GM12865 (cell line): ENCODE measurements at places on chromosomes 7 and 10.

DNA sequence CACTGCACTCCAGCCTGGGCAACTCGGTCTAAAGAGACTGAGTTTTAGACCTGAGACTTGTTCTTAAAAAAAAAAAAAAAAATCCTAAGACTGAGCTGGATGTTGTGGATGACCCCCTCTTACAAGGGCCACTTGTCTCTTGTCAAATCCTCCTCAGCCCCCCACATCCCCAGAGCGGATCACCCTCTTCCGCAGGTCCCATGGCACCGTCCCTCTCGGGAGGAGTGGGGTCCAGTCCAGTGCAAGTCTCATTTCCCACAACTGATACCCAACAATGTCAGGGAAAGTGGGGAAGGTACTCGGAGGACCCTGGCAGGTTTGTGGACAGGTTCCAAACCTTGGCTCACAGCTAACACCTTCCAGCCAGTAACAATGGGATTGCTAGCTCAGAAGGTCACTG is 100.3 kb downstream of the ELFN1 start:
- no peak for DNase-seq

DNA sequence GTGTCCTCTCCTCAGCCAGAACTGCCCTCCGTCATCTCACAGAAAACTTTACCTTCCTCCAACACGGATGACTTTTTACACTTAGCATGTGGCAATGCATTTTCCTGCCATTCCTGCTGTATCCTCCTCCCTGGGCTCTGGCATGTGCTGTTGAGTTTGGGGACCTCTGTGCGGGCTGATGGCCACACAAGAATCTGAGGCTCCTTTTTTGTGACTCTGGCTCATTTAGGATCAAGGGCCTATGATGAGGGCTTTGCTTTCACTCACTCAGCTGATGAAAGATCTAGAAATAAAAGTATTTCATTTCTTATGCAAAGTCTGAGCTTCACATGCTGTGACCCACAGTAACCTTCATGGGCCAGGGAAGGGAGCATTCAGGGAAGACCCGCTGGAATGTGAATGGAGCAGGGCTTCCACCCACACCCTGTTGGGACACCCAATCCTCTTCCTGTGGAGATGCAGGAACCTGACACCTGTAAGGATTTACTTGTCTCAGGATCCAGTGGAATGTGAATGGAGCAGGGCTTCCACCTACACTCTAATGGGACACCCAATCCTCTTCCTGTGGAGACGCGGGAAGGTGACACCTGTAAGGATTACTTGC is 500.3 kb upstream of the MKI67 start:
- DNase-seq: no peak

GRCh38 chr7:45711161-45711490 is 137.0 kb downstream of the ADCY1 start:
- no peak for DNase-seq

DNA sequence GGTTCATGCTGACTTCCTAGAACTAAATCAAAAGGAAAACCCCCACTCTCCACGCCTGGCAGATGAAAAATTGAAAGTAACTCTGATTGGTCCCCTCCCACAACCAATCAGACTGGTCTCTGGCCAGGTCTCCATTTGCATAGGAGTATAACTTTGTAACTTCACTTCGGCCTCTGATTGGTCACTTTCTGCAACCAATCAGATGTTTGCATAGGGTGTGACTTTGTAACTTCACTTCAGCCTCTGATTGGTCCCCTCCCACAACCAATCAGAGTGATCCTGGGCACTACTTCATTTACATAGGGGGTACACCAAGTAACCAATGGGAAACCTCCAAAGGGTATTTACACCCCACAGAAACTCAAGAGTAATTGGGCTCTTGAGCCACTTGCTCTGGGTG is 306.6 kb upstream of the PFKP start:
- DNase-seq: peak; percentile 7

GRCh38 chr10:22433875-22434274 is 88.6 kb downstream of the SPAG6 start:
- no peak for DNase-seq

GRCh38 chr7:55052741-55053427 is 34.1 kb downstream of the EGFR start:
- no peak for DNase-seq

DNA sequence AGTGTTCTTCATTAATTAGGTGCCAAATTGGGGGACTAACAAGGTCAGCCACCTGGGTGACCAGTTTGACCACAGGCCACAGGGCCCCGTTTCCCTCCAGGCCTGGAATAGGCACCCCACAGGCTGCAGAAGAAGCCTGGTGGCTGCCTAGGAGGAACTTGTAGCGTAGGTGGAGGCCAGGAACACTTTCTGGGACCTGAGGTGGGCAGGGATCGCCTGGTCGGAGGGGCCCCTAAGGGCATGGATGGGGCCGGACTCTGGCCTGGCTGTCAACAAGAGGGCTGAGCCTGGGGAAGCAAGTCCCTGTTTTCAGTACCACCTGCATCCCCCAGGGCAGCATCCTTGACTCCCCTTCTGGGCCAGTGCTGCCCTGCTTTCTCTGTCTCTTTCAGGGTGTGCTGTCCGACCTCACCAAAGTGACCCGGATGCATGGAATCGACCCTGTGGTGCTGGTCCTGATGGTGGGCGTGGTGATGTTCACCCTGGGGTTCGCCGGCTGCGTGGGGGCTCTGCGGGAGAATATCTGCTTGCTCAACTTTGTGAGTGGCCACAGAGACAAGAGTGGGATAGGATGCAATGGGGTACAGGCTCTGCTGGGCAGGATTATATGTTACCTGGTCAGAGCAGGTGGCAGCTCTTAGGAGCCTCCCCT is 30.7 kb upstream of the SH2D4B start:
- DNase-seq: no peak

DNA sequence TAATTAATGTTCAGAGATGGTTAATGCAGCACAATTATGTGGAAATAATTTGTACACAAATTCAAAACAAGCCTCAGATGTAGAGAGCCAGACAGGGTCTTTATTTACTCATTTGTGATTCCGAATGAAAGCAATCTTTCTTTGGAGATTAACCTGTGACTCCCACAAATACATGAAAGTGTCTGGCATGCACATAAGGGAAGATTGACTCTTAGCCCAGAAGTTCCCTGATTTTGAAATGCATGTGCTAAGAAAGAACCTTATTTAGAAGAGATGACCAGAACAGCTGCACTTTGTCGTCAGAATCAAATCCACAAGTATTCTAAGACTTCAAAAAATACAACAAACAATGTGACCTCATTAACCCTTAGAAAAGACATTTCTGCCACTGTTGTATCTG is 45.1 kb downstream of the RNLS start:
- DNase-seq: no peak

DNA sequence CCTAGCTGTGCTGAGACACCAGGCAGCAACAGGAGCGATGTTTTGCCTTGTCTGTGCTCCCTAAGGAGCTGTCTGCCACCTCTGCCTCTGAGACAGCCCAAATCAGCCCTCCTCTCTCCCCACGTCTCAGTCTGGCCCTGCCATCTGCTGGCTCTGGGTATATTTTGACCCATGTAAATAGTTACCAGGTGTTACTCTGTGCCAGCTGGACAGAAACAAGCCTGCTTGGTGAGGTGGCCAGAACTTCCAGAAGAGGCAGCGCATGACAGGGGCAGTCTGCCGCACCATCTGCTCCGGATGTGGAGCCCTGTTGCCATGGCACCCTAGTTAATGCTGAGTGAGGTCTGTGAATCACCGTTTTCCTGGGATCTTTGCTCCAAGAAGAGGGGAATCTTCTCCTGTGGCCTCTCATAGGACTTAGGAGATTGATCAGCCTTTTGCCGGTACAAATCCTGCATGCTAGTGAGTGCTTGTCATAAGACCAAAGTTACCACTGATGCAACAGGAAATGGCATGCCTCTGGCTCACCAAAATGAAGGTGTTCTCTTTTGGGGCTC is 31.8 kb downstream of the GSTO2 start:
- no peak for DNase-seq

- DNase-seq: no peak
These were observed 54.5 kb downstream of the GSDME start for GRCh38 chr7:24702755-24703154.

DNA sequence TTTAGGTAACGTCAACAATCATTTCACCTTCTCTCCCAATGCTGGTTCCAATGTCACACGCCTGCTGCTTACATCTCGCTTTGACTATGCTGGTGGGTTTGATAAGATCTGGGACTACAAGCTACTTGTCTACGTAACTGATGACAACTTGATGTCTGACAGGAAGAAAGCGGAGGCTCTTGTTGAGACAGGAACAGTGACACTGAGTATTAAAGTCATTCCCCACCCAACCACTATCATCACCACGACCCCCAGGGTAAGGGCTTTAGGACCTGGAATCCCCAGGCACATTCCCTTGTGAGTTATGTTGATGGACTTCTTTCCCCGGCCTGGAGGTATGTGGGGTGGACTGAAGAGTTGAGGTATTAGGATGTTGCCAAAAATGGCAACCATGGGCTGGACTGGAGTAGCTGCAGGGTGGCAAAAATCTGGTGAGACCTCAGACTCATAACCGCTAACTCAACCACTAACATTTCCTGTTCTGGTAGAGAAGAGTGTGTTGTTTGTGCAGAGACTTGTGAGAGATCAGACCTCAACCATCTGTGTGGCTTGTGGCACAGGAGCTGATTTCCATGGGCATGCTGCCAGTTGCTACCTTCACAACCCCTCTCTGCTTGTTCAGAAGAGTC is 59.2 kb downstream of the CDHR3 start:
- DNase-seq: peak; percentile 81

- DNase-seq: no peak
These were observed 15.1 kb downstream of the FAM53B start for GRCh38 chr10:124728830-124729661.

DNA sequence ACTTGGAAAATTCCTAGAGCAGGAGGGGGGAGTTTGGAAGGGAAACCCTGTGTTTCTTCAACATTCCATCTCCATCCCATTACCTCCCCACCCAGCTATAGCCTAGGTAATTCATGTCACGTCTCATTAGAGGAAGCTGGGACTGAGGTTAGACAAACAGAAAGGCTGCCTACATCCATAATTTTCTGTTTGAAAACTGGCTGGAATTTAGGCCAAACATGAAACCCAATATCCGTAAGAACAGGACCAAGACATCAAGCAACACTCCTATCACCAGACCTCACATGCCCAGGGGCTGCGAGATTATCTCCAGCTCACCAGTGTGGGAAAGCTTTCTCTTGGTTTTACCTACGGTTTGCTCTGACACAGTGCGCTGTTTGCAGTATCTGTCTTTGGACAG is 316.3 kb downstream of the FRMD4A start:
- no peak for DNase-seq

GRCh38 chr10:61463035-61463909 is 10.1 kb upstream of the TMEM26 start:
- no peak for DNase-seq

DNA sequence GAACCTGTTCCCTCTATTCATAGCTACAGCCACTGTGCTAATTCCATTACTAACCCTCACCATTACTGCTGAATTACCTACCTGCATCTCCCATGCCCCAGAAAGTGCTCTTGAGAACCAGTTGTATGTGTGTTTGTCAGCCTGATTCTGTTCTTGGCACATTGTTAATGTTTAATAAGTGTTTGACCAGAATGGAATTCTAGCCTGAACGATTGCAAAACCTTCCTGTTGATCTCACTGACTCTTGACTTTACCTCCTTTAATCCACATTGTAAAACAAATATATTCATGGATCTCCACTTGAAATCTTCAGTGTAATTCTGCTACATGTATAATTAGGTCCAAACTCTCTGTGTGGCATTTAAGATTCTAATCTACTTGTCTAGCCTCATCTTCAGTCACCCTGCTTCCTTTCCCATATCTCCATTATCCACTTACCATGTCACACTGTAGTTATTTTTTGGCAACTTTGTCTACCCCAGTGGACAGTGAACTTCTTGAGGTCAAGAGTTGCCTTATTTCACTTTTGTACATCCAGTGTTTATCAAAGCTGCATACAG is 4.9 kb downstream of the ZNF277 start:
- no peak for DNase-seq

DNA sequence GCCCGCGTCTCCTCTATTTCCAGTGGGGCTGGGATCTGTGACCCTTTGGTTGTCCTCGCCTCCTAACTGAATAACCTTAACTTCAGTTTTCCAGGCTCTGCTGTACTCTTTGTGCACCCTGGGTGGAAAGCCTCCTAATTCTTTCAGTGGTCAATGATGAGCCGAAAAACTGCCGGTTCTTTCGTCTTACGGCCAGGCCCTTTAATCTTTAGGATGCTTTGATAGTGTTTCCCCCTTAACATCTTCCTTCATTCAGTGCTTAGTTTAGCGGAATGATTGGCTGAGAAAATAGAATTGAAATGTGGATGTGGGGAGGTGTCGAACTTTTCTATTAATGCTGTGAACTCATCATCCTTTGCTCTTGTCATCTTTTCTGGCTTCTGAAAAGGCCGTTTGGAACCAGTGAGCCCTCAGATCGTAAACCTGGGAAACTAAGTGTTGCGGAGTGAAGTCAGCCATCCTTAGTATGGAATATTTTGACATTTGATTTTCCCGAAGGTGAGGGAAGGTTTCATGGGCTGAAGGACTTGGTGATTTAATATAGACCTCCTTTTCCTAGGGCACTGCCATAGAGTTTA is 847 bp downstream of the GARS1 start:
- no peak for DNase-seq

DNA sequence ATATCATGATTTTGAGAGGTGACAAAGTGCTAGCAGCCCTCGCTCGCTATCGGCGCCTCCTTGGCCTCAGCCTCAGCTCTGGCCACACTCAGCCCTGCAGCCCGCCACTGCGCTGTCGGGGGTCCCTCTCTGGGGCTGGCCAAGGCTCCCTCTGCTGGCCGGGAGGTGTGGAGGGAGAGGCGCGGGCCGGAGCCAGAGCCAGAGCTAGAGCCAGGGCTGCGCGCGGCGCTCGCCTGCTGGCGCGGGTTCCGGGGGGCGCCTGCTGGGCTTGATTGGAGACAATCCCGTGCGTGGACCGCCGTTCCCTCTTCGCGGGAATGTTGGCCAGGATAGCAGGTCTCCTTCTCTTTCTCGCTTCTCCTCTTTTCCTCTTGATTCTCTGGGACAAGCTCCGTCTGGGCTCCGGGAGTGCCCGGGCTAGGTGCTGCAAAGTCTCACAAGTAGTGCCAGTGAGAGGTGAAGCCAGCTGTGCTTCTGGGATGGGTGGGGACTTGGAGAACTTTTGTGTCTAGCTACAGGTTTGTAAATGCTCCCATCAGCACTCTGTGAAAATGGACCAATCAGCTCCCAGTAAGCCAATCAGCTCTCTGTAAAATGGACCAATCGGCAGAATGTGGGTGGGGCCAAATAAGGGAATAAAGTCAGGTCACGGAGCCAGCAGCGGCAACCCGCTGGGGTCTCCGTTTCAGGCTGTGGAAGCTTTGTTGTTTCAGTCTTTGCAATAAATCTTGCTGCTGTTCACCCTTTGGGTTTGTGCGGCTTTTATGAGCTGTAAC is 43.4 kb upstream of the ELMO1 start:
- DNase-seq: no peak

DNA sequence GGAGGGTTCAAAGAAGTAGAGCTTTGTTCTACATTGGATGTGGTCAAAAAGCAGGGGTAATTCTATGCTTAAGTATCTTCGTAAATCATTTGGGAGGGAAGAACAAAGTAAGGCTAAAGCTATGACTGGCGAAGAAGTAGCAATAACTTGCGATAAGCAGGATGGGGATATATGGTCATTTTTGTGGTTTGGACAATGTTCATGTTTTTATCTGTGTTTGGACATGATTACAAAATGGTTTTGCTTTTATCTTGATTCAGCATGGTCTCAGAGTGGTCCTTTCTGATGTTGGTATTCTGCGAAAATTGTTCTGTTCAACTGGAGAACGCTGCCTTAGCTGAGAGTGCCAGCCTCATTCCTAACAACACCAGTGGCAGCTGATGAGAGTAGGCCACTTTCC is 208.8 kb downstream of the SEMA3A start:
- no peak for DNase-seq

- DNase-seq: no peak
These were observed 116.6 kb upstream of the WDR11 start for GRCh38 chr10:120734483-120735078.
